ENCODE measurements at places on chromosomes 11 and 22.

DNA sequence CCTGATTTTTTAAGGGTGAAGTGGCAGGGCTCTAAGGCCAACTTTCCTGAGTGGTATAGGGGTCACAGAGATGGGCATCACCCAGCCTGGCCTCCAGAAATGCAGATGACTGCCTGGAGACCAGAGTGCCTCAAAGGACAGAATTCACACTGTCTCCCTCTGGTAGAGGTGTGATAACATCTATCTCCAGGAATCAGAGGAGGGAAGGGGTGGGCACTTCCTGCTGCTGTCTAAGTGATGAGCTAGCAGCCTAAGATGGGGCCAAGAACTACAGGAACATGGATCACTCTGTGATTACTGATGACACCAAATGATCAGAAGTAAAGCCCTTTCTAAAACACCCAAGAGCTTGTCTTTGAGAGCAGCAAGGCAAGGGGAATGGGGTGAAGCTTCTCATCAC lies 61.9 kb downstream of the C11orf58 start:
- no peak for DNase-seq

GRCh38 chr22:23124611-23125511 lies 16.9 kb downstream of the RSPH14 start:
- no peak for DNase-seq

- DNase-seq, result no peak
Observed at GRCh38 chr11:117478926-117479325, 151.3 kb downstream of the CEP164 start.

DNA sequence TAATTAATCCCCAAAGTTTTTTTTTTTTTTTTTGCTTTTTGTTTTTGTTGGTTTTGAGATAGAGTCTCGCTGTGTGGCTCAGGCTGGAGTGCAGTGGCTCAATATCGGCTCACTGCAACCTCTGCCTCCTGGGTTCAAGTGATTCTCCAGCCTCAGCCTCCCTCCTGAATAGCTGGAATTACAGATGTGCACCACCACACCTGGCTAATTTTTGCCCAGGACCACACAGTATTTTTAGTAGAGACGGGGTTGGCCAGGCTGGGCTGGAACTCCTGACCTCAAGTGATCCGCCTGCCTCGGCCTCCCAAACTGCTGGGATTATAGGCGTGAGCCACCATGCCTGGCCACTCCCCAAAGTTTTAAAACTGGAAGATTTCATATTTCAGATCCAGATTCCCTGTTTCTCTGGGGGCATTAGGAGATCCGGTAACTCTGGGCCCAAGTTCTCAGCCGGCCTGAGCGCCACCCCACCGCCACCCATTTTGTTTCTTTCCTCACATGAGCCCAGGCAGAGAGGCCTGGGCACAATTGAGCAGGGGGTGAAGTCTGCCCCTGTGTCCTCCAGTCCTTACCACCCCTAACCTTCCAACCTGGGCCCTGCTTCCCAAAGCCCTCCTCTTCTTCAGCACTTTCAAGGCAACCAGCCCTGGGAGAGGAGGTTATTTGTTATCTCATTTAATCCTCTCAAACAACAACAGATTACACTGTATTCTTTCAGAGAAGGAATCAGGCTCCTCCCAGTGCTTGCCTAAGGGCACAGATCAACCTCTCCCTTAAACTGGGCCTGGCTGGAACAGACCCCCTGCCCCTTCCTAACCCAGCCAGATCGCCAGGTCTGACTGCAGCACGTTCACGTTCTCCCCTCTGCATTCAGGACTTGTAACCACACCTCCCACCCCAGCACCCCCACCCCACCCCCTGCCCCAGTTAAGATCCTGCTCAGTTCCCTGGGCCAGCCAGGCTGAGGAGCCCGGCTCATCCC lies 1.9 kb upstream of the CSNK1E start:
- DNase-seq, result no peak

- no peak for DNase-seq
Observed at GRCh38 chr11:78330361-78330760, 87.3 kb downstream of the GAB2 start.

GRCh38 chr11:78982473-78982872 lies 407.8 kb upstream of the NARS2 start:
- no peak for DNase-seq

Data from 8988T (cell line).